ENCODE measurements at places on chromosomes 5 and 9.

- DNase-seq = no peak
Observed at GRCh38 chr9:4935001-4935672, 49.9 kb upstream of the JAK2 start.

DNA sequence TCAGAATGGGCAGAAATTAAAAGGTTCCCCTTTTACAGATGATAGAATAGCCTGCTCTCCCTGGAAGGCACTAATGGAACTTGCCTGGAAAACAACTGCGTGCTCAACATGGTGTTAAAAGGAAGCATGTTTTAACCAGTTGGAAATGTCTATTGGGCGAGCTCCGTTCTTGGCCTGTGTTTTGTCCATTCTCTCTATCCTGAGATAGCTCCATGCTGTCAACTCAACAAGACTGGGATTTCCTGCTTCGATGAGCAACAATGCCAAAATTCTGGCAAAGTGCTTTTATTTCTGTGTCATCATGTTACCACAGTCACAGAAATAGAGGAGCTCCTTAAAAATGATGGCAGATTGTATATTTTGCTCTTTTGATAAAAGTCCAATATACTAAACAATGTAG, 198.3 kb downstream of the PLK2 start:
- no peak for DNase-seq

DNA sequence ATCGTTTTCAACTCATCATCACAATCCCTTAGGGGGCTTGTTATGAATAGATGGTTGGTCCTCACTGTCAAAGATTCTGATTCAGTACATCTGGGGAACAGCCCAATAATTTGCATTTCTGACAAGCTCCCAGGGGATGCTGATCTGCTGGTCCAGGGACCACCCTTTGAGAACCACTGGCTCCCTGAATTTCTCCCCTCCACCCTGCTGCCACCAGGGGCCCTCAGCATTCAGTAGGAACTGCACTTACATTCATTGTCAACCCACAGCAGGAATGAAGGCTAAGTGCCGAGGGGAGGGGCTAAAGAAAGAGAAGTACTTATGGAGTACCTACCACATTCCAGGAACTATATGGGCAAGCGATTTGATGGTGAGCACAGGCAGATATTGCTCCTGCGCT, 85.9 kb downstream of the BOD1 start:
- no peak for DNase-seq

GRCh38 chr5:135319928-135320606, 79.0 kb downstream of the MACROH2A1 start:
- DNase-seq = no peak
